ENCODE measurements at places on chromosomes 12 and 14.

DNA sequence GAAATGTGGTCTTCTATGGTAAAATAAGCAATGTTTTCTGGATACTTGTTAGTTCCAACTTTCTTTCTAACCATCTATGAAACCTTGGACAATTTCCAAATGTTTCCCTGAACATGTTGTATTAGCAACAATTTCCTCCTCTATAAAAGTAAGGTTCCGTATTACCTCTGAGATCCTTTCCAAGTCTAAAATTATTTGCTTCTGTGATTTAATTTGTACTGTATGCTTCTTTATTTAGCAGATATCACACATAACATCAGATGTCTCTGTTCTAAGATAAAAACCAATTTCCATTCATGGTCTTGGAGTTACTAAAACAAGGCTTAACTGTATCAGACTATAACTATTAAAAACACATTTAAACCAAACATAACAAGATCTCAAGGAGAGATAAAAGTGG lies 177.2 kb downstream of the FOXA1 start:
- no peak for DNase-seq

DNA sequence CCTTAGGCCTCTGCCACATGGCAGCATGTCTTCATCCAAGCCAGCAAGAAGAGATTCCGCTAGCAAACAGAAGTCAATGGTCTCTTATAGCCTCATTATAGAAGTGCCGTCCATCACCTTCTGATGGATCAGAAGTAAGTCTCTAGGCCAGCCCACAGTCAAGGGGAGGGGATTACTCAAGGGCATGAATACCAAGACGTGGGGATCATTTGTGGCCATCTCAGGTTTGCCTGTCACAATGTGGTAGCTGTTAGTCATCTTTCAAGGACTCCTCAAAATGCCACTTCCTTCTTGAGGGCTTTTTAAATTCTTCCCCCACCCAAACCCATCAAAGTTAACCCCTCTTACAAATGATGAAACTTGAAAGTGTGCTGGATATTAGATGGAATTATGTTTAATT lies 8.1 kb upstream of the ADCY6 start:
- DNase-seq = no peak

DNA sequence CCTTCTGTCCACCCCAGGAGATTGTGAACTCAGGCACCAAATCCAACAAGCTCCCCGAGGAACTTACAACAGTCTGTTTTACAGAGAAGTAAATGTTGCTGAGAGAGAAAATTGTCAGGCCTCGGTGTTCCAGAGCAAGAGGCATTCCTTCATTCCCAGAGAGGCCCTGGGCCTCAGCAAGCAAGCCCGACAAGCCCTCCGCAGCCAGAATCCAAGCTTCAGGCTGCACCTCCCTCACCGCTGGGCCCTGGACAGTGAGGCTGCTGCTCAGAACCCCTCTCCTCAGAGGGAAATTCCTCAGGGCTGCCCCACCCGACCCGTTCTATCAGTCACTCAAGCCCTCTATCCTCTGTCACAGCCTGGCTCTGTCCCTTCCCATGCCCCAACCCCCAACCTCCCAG lies 56.4 kb downstream of the ZFP36L1 start:
- DNase-seq = no peak

GRCh38 chr14:59332727-59333126 lies 132.5 kb downstream of the GPR135 start:
- no peak for DNase-seq

GRCh38 chr12:47812797-47813510 lies 6.7 kb downstream of the HDAC7 start:
- DNase-seq = peak; percentile 59

- no peak for DNase-seq
These were observed 17.1 kb upstream of the BICD1 start for GRCh38 chr12:32089586-32089985.

DNA sequence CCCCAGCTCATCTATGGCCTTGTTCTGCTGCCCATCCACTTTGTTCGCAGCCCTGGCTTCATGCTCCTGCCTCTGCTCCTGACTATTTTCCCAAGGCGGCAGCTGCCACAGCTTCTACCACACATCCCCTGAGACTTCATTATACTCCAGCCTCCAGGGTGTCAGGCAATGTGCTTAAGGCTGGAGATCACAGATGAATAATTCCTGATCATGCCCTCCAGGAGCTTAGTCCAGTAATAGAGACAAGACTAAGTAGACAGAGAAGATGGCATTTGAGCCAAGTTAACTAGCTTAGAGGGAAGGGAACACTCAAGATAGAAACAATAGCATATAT lies 7.1 kb downstream of the TAPBPL start:
- no peak for DNase-seq

Measured in BJ (cell line).